Aorta (tissue), 5 donors: ENCODE measurements at places on chromosomes 6 and 20. TPM values are rescaled to one million over a fixed set of nuclear protein-coding genes. Genes with fewer than 3 reads are reported as not detected.

Gene IRF4
- 3.8 TPM for total RNA-seq

Gene ME1
- total RNA-seq = 10.9 TPM

DNA sequence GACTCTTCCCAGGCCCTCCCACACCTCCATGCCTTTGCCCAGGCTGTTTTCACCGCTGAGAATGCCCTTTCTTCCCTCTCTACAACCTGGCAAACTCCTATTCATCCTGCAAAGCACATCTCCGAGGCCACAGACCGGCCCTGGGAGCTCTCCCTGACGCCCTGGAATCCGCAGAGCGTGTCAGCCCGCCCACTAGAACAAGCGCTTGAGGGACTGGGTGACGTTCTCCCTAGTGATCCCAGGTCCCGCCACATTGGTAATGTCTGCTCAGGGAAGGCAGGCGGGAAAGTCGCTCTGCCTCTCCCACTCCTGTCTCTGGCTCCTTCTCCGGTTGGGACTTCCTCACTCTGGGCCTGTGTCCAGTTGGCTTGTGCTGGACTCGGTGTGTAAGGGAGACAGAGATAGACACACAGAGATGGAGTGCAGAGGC lies 61.6 kb downstream of the SRC start:
- DNase-seq = peak; percentile 68
- H3K4me3 ChIP-seq = no peak overlapping the region
- no peak overlapping the region for H3K27ac ChIP-seq
- H3K27me3 ChIP-seq = no peaks in the 10 kb centered on the region
- H3K36me3 ChIP-seq = no peaks in the 10 kb centered on the region

Gene HAO1
- total RNA-seq = not detected

- no peak overlapping the region for H3K4me3 ChIP-seq
- DNase-seq = no peak
- no peak overlapping the region for H3K27ac ChIP-seq
- H3K4me1 ChIP-seq = no peaks in the 10 kb centered on the region
Measured at GRCh38 chr6:12442455-12442854, 152.3 kb downstream of the EDN1 start.

Gene IP6K3
- not detected for total RNA-seq

- H3K4me1 ChIP-seq = no peaks in the 10 kb centered on the region
- no peak overlapping the region for H3K4me3 ChIP-seq
- DNase-seq = no peak
- peaks cover 2% of the 10 kb centered on the region for H3K27me3 ChIP-seq
- no peaks in the 10 kb centered on the region for H3K36me3 ChIP-seq
Measured at GRCh38 chr6:14582749-14583148, 465.2 kb downstream of the CD83 start.

- no peak overlapping the region for H3K27ac ChIP-seq
- no peak overlapping the region for H3K4me3 ChIP-seq
- DNase-seq = no peak
- H3K36me3 ChIP-seq = no peaks in the 10 kb centered on the region
- no peaks in the 10 kb centered on the region for H3K4me1 ChIP-seq
Measured at GRCh38 chr6:27040244-27041042, 207.1 kb upstream of the PRSS16 start.

- DNase-seq = no peak
- no peaks in the 10 kb centered on the region for H3K36me3 ChIP-seq
- no peak overlapping the region for H3K27ac ChIP-seq
- no peaks in the 10 kb centered on the region for H3K27me3 ChIP-seq
- no peak overlapping the region for H3K4me3 ChIP-seq
Measured at GRCh38 chr6:157795841-157796240, 27.2 kb upstream of the SNX9 start.

Gene CFAP61
- total RNA-seq = not detected

Gene PAK5
- 0.19 TPM for total RNA-seq

Gene SPINT4
- not detected for total RNA-seq

GRCh38 chr6:11460837-11461661 lies 76.5 kb upstream of the TMEM170B start:
- no peak for DNase-seq
- no peaks in the 10 kb centered on the region for H3K36me3 ChIP-seq
- no peaks in the 10 kb centered on the region for H3K4me1 ChIP-seq
- H3K27me3 ChIP-seq = no peaks in the 10 kb centered on the region
- H3K4me3 ChIP-seq = no peak overlapping the region

- no peak overlapping the region for H3K27ac ChIP-seq
- H3K4me1 ChIP-seq = no peaks in the 10 kb centered on the region
- no peaks in the 10 kb centered on the region for H3K36me3 ChIP-seq
Measured at GRCh38 chr6:69044534-69044933, 409.5 kb downstream of the ADGRB3 start.

- H3K36me3 ChIP-seq = no peaks in the 10 kb centered on the region
- no peak overlapping the region for H3K4me3 ChIP-seq
- DNase-seq = no peak
- no peaks in the 10 kb centered on the region for H3K27me3 ChIP-seq
- no peaks in the 10 kb centered on the region for H3K4me1 ChIP-seq
Measured at GRCh38 chr20:49797344-49797615, 15.3 kb upstream of the SLC9A8 start.
